ENCODE measurements at places on chromosomes 3 and 15.

GRCh38 chr3:33372218-33373081 lies 67.8 kb downstream of the UBP1 start:
- DNase-seq = peak; percentile 50

GRCh38 chr3:49013738-49014660 lies 4.4 kb downstream of the DALRD3 start:
- no peak for DNase-seq

DNA sequence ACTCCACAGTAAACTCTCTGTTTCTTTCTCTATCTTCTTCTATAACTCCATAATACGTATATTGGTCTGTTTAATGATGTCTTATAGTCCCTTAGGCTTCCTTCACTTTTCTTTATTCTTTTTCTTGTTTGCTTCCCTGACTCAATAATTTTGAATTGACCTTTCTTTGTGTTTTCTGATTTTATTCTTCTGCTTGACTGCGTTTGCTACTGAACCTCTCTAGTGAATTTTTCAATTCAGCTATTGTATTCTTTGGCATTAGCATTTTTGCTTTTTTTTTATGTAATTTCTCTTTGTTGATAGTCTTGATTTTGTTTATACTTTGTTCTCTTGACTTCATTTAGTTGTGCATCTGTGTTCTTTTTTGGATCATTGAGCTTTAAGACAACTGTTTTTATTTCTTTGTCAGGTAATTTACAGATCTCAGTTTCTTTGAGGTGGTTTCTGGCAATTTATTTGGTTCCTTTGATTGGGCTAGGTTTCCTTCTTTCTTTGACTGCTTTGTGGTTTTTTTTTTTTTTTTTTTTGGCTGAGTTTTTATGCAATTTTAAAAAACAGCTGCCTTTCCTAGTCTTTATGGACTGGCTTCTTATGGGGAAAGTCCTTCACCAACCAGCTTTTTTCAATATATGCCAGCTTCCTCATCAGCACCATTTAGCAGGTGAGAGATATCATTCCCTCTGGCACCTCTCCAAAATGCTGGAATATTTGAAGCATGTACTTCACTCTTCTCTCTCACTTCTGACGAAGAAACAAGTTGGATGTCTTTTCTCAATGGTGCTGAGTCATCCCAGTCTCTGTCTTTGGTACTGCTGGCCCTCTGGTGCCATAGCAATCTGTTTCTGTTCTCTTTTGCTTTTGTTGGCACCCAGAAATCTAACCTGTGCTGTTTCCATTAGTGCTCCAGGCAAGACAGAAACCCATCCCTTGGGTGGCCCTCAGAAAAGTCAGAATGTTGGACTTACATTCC lies 17.6 kb downstream of the RSRC1 start:
- DNase-seq = no peak

GRCh38 chr3:123246866-123247265 lies 45.1 kb downstream of the SEC22A start:
- DNase-seq = no peak

- no peak for DNase-seq
These were observed 31.1 kb downstream of the FAM174B start for GRCh38 chr15:92624401-92624991.

GRCh38 chr15:27179789-27180188 lies 208.8 kb downstream of the GABRG3 start:
- DNase-seq = no peak

DNA sequence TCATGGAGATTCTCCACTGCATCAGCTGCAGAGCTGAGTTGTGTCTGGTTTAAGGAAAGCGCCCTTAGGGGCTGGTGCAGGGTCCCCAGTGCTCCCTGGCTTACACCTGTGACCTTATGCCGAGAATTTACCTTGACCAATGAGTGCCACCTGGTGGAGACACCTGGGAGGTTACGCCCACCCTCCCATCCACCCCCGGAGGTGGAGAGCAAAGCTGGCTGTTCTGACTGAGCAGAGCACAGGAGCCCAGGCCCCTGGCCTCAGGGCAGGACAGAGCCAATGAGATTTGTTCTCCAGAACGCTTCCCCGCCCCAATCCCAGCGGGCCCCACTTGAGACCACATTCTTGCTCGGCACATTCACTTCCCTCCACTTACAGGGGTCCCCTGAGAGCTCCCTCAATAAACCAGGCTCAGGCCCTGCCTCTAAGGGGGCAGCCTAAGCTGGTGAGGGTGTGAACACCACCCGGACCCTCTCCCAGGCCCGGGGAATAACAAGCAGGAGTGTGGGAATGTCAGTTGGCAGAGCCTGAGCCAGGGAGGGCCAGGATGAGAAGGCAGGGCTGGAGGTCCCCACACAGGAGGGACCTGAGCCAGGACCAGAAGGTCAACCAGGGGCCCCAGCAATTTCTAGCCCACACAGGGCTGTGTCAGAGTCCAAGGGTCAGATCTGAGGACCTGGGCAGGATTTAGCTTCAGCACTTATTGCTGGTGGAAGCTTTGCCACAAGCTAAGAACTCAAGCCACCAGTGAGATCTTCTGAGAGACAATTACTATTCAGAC lies 117.1 kb downstream of the TPRA1 start:
- DNase-seq = peak; percentile 61

DNA sequence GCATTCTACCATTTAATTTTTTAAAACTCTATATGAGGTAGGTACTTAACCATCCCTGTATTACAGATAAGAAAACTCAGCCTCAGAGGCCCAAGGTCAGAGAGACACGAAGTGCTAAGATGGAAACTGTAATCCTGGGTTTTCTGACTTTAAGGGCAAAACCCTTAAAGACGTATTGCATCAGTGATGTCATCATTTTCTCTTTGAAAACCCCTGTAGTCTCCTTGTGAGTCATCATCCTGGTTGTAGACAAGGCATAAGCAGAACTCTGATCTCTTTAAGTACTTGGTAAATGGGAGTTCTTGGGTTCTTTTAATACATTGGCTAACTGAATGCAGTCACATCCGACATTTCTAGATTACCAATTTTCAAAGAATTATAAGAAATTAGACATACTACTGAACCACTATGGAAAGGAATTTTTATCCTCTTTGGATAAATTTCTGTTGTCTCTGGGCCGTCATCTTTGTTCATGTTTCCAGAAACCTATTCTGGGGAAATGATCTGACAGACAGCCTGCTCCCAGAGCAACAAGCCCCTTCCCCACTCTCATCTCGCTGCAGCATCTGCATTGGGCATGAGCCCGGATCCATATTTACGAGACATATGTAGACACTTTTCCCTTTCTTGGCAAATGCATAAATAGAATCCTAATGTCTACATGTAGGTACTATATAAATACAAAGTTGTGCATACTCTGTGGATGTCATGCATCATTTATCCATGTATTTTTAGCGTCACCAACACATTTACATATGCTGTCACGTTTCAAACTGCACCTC lies 48.7 kb upstream of the MDFIC2 start:
- peak; percentile 15 for DNase-seq

GRCh38 chr3:39098473-39099000 lies 8.9 kb downstream of the GORASP1 start:
- no peak for DNase-seq

DNA sequence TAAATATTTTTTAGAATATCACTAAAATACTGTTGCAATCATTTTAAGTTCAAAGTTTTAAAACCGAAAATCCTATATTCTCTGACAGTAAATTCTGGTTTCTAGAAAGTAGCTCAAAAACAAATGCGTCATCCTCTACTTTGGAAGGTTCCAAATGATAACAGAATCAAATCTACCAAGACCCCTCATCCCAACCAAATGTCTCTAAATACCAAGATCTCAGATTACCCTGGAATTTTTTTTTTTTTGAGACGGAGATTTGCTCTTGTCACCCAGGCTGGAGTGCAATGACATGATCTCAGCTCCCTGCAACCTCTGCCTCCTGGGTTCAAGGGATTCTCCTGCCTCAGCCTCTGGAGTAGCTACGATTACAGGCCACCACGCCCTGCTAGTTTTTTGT lies 16.8 kb downstream of the TBL1XR1 start:
- no peak for DNase-seq

DNA sequence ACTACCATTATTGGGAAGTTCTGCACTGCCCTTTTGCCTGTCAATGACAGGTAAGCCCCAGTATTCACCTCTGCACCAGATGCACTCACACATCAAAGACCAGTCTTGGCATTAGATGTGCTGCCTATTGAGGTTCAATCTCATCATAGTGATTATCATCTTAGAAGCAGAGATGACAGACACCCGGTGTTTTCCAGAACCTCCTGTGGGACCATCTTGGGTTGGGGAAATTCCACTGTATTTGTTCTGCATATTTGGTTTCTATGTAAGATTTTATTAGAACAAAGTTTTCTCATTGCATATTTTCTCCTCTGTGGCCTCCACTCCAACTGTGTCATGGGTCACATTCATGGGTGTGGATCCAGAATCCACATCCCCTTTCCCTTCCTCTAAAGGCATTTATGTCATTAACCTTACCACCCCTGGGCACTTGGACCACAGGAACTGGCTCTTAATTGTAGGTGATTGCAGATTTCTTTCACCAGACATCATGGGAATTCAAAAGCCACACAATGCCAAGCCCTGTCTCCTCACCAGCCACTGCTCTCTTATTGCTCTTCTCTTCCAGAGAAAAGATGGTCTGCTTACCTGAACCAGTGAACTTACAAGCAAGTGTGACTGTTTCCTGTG lies 31.2 kb downstream of the PLA1A start:
- DNase-seq = peak; percentile 42

- no peak for DNase-seq
These were observed 67.0 kb downstream of the IMPG2 start for GRCh38 chr3:101253396-101253795.

GRCh38 chr15:81869161-81869954 lies 176.5 kb downstream of the MEX3B start:
- DNase-seq = no peak

DNA sequence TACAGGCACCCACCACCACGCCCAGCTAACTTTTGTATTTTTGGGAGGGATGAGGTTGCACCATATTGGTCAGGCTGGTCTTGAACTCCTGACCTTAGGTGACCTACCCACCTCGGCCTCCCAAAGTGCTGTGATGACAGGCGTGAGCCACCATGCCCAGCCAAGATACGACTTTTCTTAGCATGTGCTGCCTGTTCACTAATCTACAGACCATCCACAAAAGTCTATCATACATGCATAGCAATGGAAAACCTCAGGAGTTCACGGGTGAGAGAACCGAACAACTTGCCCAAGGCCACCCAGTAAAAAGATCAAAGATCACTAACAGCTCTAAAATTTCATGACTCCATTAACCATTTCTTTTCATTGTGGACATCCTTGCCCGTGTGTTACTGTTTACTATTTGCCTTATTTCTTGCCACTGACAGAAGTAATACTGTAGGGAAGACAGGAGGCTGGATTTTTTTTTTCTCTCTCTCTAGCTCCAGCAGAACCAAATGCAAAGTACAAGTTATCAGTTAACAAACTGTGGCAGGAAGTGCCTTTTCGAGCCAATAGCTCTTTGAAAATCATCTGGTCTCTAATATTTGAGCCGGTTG lies 92.3 kb downstream of the FOXP1 start:
- no peak for DNase-seq

DNA sequence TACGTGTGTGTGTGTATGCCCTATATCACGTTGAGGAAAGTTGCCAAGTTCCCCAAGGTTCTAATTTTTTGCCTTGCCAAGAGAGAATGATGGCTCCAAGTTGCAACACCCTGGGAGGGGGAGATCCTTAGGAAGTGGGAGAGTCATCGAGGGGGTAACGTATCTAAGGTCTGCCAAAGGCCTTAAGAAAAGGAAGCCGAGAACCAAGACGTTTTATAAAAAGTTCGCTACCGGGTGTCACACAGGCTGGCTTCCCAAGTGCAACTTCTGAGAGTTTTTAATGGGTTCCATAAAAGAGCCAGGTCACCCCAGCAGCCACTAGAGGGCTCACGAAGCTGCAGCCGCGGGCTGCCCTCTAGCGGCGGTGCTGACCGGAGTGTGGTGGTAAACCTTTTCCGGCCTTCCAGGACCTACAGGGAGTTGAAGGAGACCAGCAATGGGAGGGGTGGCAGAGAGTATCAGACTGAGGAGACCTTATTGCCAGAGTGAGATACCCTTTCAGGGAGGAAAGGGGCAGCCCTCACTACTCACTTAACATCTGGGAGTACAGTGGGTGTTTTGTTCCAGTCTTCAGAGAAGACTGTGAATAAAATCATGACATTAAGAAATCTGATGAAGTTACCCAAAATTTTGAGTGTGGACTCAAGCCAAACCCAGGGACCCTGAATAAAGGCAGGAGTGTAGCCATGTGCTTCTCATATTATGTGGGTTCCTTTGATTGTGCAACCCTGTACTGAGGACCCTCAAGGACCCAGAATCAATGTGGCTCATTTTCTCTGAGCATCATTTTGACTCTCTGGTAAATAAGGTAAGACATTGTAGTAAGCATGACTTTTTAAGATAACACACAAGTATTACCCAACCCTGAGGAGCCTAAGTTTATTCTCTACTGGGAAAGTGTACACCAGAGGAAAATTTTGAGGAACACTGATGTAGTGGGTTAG lies 2.5 kb upstream of the RFX7 start:
- peak; percentile 85 for DNase-seq

- DNase-seq = no peak
These were observed 124.8 kb downstream of the LIPC start for GRCh38 chr15:58556541-58556940.

- DNase-seq = no peak
These were observed 194.3 kb upstream of the CTDSPL start for GRCh38 chr3:37667335-37667734.

DNA sequence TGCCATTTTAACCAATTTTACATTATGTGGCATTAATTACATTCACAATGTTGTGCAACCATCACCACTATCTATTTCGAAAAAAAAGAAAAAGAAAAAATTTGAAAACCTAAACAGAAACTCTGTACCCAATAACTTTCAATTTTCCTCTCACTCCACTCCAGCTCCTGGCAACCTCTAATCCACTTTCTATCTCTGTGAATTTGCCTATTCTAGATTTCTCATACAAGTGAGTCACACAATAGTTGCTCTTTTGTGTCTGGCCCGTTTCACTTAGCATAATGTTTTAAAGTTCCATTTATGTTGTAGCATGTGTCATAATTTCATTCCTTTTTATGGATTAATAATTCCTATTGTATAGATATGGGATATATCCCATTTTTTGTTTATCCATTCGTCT lies 53.3 kb upstream of the TBC1D5 start:
- no peak for DNase-seq

GRCh38 chr15:80007532-80007931 lies 36.5 kb upstream of the BCL2A1 start:
- no peak for DNase-seq

- DNase-seq = no peak
These were observed 125.3 kb downstream of the IGF1R start for GRCh38 chr15:98773616-98774015.

DNA sequence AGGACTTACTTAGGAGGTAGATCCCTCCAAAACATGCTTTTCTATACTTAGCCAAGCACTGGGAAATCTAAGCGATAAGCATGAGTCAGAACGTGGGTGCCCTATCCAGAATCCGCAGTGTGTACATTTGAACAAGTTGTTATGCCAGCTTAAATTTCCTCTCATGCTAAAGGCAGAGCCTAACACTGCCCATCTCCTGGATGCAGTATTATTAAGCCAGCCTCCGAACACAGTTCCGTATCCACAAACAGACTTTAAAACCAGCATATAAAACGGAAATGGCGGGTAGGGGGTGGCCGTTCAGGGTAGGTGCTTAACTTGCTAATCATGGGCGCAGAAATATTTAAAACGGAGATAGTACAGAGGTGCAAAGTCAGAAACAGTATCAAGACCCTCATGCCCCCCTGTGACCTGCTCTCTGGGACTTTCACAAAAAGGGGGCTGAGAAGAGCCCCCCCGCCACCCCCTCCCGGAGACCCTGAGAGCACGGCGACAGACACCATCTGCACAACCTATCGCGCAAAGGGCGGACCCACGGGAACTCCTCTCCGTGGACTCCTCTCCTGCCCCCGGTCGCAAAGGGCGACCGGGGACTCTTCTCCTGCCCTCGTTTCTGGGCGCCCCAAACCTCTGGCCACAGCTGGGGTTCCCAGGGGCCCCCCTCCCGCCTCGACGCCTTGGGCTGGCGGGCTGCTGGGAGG lies 889 bp upstream of the LRRIQ4 start:
- peak; percentile 35 for DNase-seq
